ENCODE measurements at places on chromosomes 3 and 15.

GRCh38 chr3:16130066-16130465, 44.4 kb upstream of the GALNT15 start:
- no peak for DNase-seq

- no peak for DNase-seq
Measured at GRCh38 chr3:179083977-179084376, 12.4 kb upstream of the ZMAT3 start.

GRCh38 chr3:53729618-53730017, 116.6 kb downstream of the CHDH start:
- DNase-seq: no peak

- no peak for DNase-seq
Measured at GRCh38 chr15:40346579-40347558, 4.0 kb upstream of the PHGR1 start.

- no peak for DNase-seq
Measured at GRCh38 chr15:73694419-73694818, 10.2 kb downstream of the CD276 start.

DNA sequence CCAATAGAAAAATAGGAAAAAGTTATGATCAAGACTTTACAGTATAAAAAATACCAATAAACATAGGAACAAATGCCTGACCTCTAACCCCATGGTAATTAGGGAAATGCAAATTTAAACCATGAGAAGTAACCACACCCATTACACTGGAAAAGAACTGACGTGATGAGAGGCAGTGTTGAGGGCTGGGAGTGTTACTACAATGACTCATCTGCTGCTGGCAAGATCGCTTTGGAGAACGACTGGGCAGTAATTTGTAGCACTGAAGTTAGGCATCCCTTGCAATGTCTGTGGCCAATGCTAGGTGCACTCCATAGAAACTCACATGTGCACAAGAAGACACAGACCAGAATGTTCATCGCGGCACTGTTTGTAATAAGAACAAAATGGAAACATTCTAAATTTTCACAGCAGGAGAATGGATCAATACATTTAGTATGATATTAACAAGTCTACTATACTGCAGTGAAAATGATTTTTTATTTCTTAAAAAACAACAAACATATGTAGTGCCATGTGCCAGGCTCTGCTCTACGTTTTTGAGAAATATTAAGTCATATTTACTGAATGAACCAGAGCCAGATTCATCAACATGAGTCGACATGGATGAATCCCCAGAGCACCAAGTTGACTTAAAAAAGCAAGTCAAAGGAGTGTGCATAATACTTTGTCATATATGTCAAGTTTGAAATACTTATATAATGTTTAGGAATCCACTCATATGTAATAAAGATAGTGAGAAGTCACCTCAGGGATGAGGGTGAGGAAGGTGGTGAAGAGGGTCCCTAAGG, 37.6 kb upstream of the EPHB3 start:
- DNase-seq: no peak

DNA sequence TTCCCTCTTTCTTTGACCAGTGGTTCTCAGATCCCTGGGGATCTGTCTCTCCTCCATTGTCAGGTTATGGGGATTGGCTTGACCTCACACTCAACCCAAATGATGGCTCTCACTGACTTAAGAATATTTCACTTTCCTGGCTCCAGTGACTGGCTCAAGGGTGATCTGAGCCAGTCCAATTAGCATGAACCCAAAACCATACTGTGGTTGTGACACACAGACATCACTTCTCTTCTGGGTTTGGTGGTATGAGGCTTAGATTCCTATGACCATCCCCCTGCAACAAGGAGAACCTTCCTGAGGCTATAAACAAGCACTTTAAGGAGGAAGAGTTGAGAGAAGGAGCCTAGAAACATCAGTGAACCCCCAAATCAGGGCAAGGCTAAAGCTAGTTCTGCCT, 85.8 kb downstream of the KCNAB1 start:
- DNase-seq: no peak

GRCh38 chr3:80234706-80235105, 466.9 kb upstream of the ROBO1 start:
- no peak for DNase-seq
